ENCODE measurements at places on chromosomes 3 and 15.

- no peak for DNase-seq
Observed at GRCh38 chr3:50119786-50120185, 31.1 kb downstream of the RBM5 start.

DNA sequence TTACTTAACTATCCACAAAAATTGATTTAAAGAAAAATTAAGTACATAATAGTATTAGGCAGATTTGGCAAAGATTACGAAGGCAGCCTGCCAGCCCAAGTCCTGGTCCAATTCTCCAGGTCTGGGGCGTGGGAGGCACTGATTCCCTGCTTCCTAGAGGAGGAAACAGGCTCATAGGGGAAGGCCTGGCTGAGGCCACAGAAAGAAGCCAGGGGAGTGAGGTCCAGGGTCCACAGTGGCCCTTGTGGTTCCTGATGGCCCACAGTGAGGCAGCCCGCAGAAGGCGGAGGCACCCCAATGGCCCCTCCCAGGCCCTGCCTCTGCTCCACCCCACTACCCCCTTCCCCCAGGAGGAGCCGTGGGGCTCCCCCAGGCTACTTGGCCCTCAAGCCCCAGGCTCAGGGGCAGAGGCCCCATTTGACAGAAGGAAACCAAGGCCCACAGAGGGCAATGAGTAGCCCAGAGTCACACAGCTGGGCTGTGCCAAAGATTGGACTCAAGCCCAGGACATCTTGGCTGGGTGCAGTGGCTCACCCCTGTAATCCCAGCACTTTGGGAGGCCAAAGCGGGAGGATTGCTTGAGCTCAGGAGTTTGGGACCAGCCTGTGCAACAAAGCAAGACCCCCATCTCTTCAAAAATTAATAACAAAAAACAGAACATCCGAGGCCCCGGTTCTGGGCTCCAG is 21.0 kb downstream of the H1-8 start:
- DNase-seq = peak; percentile 37

DNA sequence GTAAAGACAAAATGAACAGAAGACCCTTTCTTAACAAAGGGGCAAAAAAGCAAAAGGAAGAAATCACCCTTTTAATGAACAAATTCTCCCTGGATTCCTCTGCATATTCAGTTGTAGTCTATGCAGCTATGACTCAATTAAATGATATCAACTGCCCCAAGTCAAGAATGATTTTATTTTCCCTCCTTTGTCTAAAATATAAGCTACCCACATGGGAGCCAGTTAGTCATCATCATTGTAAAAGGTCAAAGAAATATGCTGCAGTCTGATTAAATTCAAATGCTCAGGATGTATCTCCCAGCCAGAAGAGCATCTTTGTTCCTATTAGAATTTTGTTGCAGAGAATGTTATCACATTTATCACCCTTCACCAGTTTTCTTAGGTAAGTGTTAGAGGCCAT is 84.0 kb downstream of the SST start:
- no peak for DNase-seq

- DNase-seq = no peak
Observed at GRCh38 chr3:183481582-183481981, 53.2 kb upstream of the MCF2L2 start.

DNA sequence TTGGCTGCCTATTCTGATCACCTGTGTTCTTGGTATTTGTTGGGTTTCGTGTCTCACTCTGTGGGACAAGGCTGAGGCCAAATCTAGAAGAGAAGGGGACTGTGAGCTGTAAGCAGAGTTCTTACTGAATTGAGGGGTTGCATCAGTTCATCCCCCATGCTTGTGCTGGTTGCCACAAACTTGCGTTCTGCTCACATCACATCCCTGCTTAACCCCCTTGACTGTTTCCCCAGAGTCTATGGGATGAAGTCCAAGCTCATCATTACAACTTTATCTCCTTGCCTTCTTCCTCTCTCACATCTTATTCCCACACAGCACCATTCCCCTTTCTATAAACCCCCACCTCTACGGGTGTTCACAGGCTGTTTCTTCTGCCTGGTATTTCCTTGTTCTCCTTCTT is 143.8 kb upstream of the ABHD17C start:
- no peak for DNase-seq

GRCh38 chr15:32933236-32933635 is 215.4 kb downstream of the GREM1 start:
- DNase-seq = no peak

DNA sequence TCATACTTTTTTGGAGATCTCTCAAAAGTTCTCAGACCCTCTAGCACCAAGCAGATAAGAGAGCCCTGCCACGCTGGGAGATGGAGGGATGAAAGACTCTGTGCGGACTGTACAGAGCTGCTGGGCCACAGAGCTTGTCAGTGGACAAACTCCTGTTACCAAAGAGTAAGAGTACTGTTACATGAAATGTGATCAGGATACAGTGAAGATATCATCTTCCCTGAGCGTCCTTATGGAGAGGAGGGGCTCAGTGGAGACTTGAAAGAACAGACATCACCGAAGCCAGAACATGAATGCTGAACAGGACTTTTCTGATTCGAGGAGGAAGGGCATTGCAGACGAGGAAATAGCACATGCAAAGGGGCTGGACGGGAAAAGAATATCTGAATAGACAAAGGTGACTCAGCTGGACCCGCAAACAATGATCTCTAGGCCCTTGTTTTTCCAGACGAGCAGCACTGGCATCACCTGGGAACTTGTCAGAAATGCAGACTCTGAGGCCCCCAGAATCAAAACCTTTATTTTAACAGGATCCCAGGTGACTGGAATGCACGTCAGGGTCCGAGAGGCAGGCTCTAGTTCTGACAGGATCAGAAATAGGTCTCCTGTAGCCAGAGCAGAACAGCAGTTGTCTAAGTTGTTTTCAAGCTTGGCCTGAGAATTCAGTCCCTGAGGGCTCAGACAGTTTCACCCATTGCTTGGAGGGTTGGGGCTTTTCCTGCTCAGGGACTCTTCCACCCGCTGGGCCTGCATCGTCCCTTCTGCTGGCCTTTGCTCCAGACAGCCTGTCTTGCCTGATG is 277.9 kb downstream of the RPLP1 start:
- DNase-seq = no peak

DNA sequence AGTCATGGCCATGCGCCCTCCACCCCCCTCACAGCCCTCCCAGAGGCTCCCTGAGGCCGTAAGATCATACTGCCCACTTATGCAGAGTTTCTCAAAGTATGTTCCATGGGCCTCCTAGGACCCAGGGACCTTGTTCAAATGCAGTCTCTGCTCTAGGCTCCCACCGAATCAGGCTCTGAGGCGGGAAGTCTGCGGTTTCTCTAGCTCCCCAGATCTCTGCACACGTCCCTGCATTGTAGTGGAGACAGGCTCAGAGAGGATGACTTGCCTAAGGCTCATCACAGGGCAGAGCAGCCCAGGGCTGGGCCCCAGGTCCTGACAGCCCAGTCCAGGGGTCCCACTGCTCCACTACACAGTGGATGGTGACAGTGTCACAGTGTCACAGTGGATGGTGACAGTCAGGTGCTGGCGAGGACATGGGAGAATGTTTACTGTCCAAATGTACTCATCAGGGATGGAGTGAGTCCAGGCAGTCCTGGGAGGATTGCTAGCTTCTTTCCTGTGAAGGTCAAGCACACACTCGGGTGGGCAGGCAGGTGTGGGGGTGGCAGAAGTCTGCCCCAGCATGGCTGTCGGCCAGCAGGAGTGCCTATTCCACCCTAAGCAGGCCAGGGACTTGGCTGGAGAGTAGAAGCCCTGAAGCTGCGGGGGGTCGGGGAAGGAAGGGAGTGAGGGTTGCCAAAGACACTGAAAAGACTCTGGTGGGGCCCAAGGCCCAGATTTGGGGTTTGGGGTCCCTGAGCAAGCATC is 12.4 kb downstream of the ANKRD63 start:
- DNase-seq = no peak

DNA sequence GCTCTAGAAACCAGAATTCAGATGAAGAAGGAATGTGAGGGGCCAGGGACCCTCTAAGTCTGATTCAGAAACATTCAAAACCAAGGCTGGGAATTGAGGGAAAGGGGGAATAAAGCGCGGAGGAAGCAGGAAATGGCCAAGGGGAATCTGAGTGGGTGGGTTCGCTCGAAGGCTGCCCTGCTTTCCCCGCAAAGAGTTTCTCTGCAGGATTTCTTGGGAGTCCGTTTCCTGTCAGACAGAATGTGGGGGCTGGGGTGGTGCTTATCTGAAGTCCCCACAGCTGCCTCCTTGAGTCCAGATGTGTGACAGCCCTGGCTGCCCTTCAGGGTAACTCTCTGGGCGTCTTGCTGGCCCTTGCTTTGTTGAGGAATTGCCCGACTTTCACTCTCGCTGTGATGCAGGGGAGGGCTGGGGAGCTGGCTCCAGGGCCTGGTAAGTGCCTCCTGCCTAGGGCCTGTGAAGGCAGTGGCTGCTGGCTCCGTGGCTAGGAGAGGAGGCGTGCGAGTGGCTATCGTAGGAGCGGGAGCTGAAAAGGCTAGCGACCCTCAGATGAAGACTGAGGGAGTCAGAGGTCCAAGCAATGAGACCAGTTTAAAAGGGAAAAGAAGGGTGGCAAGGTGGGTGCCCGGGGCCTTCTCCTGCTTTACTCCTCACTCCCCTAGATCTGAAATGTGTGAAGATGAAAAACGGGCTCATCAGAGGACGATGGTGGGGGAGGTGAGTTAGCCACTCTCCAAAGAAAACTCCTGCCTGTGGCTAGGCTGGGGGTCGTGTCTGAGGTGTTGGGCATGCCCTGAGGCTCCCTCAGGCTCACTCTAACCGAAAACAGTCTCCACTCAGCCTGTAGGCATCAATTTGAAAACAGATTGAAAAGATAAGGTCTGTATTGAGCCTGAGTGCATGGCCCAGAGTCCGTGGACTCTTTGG is 143.9 kb upstream of the UMPS start:
- DNase-seq = no peak

DNA sequence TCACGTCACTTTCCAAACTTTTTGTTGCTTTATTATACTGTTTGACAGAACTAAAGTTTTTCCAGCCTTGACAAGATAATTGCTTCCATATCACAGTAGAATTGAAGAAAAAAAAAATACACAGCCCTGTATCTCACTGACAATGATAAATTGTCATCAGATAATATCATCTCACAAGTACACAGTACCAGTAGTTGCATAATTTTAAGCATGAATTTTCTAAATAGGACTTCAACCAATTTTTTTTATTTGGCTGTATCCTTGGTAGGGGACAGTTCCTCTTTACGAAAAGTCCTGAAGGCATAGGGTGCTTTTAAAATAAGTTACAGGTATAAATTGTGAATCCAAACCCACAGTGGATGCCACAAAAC is 230.7 kb downstream of the ATP8B4 start:
- no peak for DNase-seq

DNA sequence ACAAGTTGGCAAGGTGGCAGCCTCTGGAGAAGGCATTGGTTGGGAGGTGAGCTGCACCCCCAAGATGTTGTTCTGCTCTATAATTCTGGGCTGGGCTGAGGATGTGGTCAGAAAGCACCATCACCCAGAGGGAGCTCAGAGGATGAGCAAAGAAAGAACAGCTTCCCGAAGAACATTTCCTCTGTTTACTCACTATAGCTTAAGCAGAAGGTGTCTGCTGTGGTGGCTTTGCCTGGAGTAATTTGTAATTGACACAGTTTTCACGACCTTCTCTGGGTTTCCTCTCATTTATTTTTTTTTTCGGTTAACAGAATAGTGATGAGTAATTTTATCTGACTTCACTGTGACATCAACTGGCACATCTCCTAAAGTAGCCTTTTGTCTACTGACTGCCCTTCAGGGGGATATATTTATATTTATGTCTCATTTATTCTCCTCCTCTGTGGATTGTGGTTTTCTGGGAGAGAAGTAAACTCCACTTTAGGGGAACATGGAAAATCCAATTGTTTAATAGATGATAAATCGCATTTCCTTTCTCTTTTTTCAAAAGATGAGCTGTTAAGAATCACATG is 49.5 kb upstream of the ABHD17C start:
- no peak for DNase-seq

GRCh38 chr3:146883288-146883687 is 278.1 kb upstream of the PLSCR5 start:
- no peak for DNase-seq

DNA sequence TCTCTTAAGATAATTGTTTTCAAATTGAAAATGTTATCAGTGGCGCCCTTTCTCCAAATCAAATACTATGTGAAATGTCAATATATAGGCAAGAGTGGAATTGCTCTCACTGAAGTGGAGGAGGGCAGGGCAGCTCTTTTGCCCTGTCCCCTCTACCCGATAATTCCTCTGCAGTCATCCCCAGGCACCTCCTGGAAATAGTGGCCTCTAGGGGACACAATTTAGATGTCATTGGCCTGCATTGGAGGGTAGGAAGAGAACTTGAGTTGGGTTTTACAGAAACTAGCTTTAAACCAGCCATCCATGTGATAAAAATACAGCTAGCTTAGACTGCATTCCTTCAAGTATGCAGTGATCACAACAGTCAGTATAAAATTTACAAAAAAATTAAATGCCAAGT is 288.9 kb downstream of the EDEM1 start:
- no peak for DNase-seq

GRCh38 chr3:57892423-57892822 is 115.8 kb upstream of the FLNB start:
- DNase-seq = no peak

- no peak for DNase-seq
Observed at GRCh38 chr3:11290743-11291680, 18.8 kb downstream of the ATG7 start.

DNA sequence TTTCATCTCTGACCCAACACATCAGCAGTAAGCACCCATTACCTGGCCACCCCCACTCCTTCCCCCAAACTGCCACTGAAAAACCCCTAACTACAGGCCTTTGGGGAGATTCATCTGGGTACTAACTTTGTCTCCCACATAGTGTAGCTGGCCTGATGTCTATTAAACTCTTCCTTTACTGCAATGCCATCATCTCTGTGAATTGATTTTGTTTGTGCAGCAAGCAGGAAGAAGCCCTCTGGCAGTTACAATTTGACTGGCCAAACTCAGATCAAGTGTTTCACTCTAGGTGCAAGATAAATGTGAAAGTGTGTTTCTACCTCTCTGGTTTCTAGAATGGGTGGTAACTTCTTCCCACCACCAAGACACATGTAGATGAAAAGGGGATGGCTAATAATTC is 26.7 kb upstream of the OR5K4 start:
- no peak for DNase-seq

DNA sequence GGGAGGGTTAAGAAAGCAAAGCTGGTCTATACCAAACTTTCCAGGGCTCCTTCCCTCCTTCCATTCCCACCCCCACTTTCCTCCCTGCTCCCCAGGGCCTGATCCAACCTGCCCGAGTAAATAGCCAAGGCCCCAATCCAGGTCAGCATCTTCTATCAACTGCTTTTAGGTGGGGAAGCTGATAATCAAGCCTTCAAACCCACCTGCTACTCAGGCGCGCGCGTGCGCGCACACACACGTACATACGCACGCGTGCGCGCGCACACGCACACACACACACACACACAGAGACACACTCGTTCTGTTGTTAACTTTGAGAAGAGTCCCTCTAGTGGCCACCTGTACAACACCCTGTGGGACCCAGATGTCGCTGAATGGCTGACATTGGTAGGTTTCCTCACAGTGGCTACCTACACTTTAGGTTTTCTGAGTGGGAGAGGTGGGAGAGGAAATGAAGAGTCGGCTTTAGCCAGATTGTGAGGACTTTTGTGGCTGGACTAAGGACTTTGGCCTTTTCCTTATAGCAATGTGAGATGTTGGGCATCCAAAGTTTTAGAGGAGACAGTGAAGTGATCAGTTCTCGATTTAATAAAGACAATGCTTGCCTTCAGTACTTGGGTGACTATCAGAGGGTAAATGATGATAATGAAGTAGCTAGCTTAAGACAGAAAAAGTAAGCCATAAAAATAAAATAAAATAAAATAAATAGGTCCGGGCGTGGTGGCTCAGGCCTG is 179.9 kb upstream of the C2CD4B start:
- DNase-seq = peak; percentile 47

Data from pancreas (tissue), 10 donors.